NCI-H187 treated with DMSO at 0.1 percent for 48 hours (cell line): ENCODE measurements at places on chromosomes 4 and X.
A peak's percentile ranks its signal among the peaks of the same experiment; 100 is the strongest.

DNA sequence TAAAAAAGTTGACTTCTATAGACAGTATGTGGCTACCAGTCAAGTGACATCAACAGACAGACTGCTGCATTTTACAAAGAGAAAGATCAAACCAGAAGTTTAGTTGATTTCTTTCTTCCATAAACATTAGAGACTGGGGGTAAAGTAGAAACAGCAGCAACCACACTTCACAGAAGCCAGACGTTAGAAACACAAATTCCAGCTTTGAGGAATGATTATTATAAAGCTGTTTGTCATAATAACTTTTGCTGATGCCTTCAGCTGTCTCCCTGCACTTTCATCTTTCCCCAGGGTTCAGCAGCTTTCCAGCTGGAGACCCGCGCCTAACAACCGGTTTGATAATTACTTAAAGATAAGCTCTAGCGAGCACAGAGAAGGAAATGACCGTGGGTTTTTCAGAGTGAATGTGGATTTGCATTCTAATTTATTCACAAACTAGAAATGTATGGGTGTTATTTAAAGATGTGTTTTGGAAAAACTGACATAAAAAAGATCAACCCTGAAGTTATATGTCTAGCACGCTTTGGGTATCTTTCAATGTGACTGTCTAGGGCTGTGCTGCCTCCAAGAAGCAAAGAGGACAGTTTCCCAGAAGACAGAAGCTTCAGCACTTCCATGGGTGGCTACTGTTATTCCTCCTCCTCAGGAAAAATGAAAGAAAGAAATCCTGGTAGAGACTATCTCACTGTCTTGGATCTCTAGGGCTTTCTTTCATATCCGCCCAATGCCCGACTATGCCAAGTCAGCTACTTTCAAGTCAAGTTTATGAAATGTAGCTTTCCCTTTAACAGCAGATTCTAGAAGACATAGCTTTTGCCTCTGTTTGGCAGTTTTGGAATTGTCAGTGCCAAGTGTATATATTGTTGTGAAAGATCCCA lies 15.0 kb upstream of the ENAM start:
- no peak for DNase-seq

GRCh38 chr4:113682730-113683537 lies 78.6 kb downstream of the CAMK2D start:
- DNase-seq: peak; percentile 6

DNA sequence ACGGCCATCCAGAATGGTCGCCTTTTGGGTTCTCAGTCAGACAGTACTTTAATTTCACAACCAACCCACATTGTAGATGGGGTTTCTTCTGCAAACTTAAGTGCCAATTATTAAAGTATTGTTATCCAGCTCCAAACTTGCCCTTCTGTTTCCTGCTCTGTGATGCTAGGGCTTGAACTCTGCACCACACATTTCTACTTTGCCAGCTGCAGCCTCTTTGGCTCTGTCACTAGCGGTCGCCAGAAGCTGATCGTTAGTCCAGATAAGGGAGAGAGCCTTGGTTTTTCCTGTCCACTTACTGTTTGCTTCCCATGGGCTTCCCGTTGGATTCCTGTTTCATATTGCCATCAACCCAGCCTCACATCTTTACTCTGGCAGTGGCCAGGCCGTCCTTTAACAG lies 196.6 kb downstream of the ASB9 start:
- DNase-seq: no peak

DNA sequence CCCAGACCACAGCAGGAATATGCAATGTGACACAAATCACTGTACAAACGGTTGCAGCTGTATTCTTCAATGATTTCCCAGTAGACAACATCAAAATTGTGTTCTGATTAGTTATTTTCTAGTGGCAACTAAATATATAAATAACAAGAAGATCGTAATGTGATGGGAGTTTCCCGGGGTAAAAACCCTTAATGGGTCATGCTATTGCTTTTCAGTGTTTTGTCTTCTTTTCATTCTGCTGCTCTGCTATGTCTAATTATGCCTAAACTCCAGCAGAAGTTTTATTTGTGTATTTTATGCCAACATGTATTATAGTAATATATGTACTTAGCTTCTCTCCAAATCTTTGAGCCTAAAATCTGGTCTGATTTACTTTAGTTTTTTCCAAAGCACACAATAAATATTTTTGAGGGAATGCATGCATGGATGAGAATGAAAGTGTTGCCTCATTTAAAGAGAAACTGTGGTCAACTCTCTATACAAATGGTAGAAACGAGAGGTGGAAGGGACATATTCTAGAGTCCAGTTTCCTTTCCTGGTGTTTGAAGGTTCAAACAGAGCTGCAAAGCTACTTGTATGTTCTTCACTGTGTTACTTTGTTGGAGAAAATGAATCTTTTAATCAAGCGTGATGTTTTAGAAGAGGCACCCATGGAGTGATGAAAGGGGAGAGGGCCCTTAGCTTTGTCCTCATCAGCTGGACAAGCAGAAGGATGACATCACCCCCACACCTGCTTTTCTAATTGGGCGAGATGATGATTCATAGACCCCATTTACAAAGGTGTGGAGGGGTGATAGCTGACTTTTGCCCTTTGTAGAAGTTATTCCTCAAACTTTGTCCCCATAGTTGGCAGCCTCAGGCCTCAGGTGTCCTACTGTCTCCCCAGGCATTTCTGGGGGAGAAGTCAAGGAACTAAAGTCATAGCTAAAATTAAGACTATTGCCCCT lies 129.7 kb downstream of the FRAS1 start:
- DNase-seq: no peak

DNA sequence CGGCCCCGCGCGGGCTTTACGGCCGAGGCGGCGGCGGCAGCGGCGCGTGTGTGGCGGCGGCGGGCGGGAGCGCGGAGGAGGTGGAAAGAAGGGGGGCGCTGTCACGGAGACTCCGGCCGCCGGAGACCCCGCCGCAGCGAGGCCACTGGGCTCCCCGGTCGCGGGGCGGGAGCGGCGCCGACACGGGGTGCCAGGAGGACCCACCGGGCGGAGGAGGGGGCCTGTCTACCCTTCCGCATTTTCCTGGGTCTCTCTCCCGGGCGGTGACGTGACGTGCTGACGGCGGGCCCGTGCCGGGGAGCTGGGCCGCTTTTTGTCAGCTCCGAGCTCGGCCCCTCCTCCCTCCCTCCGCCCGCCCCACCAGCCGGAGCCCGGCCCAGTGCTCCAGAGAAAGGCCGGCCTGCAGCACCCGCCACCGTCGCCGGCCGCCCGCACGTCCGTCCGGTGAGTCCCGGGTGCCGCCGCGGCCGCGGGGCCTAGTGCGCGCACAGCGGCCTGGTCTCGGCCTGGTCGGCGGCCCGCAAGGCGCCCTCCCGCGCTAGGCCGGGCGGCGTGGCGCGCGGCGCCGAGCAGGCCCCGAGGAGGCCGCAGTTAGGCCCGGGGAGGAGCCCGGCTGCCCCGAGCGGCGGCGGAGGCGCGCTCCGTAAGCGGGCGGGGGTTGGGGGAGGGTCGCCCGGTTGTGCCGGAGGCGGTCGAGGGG lies at the start of gene ZFX:
Gene ZFX (plus strand): TSS at position 379 of the 700 bp plus-strand sequence. CDS start 23,014 bp downstream, outside the sequence.
- DNase-seq: no peak

DNA sequence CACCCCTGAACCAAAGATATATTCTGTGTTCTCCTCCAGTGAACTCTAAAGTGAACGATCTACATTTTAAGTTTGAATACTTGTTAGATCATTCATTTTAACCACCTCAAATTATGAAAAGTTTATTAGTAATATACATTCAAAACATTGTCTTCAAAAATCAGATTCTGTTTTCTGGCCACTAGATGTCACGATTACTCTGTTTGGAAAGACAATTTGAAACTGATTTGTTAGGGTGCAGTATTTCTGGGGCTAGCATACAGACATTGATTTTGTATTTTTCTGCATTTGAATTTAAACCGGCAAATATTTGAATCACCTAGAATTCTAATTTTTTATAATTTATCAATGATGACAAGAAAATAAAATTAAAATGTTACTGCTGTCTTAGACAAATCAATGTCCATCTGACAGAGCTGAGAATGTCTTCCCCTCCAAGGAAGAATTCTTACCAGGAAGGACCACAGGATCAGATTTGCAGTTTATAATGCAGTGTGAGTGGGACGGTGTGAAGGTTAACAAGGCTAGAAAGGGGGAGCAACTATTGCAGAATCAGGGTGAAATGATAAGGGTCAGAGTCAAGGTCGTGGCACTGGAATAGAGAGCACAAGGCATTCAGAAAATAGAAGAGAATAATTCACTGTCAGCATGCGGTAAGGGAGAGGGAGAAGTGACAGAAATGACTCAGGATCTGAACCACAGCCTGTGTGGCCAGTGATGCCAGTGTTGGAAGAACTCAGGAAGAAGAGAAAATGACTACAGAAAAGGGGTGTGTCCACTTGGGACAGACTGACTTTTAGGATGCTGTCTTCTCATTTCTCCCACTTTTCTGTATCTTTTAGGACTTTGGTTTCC lies 91.6 kb downstream of the ANXA10 start:
- DNase-seq: no peak

- DNase-seq: no peak
Measured at GRCh38 chr4:183356173-183356830, 34.1 kb upstream of the CLDN24 start.

- DNase-seq: no peak
Measured at GRCh38 chr4:10101671-10102473, 14.7 kb downstream of the WDR1 start.

DNA sequence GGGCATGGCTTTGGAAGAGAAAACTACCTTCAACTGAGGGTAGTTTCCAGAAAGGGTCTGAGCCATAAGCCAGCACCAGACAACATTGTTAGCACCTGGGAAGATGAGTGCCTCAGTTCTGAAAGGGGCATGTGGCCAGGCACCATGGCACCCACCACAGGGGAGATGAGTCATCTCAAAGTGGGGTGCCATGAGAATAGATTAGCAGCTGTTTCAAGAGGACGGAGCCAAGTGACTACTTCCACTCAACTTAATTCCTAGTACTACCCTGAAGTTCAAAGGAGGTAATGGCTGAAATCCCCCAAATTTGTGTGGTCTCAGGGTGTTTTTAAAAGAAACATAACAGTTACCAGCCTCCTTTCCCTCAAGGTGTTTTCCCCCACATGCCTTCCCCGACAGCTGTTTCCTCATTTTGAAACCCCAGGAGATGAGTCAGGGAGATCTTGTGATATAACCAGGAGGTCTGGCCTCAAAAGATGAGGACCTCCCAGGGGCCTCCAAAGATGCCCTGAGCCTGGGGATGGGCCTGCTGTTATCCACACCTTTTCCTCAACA lies 27.8 kb upstream of the FTHL17 start:
- DNase-seq: no peak

- DNase-seq: no peak
Measured at GRCh38 chr4:173821036-173821435, 291.0 kb upstream of the HAND2 start.

DNA sequence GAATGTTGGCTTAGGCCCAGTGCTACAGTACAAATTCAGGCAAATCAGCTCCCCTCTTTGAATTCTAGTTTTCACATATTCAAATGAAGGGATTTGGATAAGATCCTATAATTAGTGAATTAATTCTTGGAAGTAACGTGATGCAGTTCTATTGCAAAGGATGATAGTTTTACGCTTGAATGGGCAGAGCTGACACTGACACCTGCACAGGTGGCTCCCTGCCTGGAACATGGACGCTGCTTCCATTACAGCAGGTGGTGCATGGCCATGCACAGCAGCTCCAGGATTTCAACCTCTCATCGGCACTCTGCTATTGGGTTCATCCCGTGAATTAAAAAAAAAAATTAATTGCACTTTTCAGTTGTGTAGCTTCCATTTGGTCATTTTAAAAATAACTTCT lies 28.4 kb upstream of the RPS6KA6 start:
- DNase-seq: no peak

GRCh38 chrX:120768254-120768653 lies 107.4 kb downstream of the CT47B1 start:
- no peak for DNase-seq

DNA sequence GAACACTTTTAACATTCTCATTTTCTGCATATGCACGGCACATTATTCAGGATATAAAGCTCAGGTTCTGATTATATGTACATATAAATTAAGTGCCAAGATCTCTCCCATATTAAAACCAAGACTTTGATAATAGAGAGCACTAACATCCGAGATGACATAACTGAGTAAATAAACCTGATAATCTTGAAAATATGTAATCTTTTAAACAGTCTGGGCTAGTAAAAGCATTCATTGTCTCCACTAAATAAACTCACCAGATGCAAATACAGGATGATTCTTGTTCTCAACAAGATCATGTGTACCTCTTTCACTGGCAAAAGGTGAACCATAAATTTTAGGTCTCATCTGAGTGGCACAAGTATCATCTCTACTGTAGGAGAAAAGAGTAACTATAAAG lies 942.2 kb downstream of the TRAM1L1 start:
- DNase-seq: no peak

DNA sequence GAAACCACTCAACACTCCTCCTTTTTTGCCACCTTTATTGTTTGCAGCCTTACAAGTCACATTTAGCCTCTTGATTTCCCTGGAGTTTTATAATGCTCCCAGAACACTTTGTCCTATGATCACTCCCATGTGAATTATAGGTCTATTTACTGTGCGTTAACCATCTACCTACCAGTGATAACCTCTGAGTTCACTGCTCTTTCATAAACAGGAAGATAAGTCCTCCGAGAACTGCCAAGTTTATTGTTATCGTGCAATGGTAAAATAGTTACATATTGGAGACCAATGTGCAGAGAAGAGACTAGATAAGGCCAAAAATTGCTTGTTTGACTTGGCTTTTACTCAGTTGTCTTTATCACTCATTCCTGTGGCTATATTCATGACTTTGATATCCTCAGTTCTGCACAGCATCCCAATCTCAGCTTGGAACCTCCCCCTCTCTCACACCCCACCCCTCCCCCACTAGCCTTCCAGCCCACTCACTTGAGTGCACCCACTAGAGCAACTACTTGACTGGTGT lies 12.9 kb upstream of the NUDT9 start:
- DNase-seq: no peak

- DNase-seq: no peak
Measured at GRCh38 chr4:31104043-31104442, 383.9 kb downstream of the PCDH7 start.

DNA sequence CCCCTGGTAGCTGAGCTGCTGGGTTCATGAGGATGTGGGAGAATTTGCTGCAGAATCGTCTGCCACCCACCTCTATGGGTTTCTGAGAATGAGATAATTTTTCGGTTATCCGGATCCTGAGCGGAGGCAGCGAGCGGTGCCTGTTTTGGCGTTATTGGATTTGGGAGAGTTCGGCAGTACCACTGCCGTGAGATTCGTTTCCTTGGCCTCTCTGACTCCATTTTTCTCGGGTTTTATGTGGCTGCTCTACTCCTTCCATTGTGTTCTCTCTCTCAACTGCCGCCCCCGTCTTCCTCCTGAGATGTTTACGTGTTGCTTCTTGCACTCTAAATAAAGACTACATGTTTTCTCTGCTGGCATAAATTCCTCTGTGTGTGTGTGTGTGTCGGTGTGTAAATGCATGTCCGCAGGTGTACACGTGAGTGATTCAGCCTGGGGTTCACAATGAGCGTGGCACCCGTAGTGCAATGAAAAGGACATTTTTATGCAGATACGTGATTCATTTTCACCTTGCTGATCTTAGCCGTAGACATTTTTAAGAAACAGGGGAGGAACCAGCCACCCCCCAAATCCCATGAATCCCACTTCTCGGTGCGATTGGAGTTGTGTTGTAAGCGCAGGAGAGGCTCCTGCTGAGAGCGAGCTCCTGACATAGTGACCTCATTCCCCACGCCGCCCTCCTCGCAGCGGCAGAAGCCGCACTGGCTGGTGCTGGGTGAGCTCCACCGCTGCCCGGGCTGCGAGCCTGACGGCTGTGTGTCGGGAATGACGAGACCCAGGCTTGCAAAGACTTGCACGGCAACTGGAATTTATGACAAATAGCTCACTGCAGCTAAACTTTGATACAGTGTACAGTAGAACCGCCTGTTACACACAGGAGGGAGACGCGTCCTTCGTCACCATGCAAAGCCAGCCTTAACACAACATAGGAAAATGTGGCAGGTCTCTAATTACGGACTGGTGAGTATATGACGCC lies 82.2 kb downstream of the STOX2 start:
- DNase-seq: no peak
